Upper lobe of left lung (tissue), 6 donors: ENCODE measurements at places on chromosomes 1 and 21.

DNA sequence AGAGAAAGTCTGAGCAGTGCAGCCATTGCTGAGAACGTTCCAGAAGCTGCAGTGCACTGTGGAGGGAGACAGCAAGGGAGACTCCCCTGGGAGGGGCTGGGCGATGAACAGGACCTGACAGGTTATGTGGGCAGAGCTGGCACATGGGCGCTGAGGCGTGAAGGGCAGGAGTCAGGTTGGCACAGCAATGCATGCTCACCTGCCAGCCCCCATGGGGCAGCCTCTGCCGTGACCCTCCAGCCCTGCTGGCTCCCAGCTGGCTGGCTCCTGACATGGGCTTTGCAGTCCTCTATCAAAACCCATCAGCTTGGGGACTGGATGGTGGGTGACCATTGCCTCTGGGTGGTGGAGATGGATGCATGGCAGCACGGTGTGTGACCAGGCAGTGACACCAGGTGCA, 300.3 kb downstream of the CAMTA1 start:
- no peak for DNase-seq

DNA sequence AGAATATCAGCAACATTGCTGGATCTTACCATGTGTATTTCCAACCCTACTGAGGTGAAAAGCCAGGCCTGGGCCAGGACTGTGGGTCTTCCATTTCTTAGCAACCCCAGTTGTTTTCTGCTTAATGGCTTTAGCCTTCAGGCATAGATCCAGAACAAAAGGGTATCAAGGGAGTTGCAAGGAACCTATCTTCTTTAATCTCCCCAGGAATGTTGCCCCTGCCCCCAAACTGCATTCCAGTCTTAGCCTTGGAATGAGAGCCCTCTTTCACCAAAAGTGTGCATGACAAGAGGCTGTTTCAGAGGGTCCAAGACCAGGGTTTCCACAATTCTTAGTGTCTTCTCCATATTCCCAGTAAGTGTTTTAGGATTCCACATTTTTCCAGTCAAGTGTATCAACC, 87.9 kb upstream of the SOX13 start:
- no peak for DNase-seq

DNA sequence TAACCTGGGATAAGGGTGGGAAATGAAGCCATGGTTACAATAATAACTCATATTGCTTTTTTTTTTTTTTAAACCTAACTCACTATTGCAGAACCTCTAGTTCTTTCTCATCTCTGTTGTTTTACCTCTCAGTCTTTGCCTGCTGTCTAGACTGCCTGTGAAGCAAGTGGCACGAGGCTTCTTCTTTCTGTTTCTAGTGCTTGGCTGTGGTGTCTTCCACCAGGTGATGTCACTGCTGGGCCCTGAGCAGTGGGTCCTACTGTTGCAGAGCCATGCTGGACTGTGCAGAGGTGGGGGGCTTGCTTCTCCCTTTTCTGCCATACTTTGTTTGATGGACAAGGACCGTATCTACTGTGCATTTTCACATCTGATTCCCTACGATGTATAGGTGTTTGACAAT, 51.7 kb downstream of the ZNF326 start:
- DNase-seq: no peak

- no peak for DNase-seq
Observed at GRCh38 chr1:147292012-147292411, 49.5 kb downstream of the CHD1L start.

GRCh38 chr1:84278905-84279304, 22.6 kb upstream of the SAMD13 start:
- DNase-seq: no peak

DNA sequence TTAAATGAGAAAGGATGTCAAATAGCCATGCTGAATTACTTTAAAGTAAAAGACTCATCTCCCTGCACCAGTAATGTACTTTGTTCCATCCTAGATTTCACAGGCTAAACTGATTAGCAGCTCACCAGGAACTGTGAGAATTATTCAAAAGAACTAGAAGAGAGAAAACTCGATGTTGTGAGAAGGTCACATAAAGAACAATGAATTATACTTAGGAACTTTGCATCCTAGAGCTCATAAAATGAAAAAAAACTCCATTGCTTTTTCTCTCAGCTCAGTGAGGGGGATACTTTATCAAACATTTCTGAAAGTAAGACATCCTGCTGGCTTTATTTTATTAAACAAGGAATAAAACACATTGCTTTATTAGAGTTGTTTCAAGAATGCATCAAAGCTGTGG, 278.5 kb downstream of the MRPL39 start:
- no peak for DNase-seq

DNA sequence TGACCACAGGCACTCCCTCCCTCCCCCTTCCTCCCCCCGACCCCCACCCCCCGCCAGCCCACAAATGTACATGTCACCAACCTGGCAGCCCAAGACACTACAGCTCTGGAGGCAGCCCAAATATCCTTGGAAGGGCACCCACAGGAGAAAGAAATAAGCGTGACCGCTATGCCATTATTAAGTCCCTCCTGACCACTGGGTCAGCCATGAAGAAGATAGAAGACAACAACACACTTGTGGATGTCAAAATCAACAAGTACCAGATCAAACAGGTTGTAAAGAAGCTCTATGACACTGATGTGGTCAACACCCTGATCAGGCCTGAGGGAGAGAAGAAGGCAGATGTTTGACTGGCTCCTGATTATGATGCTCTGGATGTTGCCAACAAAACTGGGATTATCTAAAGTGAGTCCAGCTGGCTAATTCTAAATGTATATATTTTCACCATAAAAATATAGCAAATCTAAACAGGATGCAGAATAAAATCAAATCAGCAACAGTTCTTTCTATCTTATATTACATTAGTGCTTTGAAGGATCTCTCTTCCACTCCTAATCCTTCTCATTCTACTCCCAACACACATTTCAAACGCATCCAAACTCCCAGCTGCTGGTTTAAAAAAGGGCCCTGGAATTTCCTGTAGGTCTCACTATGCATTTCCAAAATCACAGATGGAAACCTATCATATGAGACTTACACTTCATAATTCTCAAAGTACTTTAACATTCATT, 77.4 kb upstream of the SLFNL1 start:
- DNase-seq: no peak

- DNase-seq: no peak
Observed at GRCh38 chr1:207978441-207978840, 67.5 kb upstream of the CD34 start.

- DNase-seq: no peak
Observed at GRCh38 chr1:224133741-224134299, 19.9 kb downstream of the FBXO28 start.

- DNase-seq: no peak
Observed at GRCh38 chr1:180623579-180624347, 8.1 kb upstream of the XPR1 start.

DNA sequence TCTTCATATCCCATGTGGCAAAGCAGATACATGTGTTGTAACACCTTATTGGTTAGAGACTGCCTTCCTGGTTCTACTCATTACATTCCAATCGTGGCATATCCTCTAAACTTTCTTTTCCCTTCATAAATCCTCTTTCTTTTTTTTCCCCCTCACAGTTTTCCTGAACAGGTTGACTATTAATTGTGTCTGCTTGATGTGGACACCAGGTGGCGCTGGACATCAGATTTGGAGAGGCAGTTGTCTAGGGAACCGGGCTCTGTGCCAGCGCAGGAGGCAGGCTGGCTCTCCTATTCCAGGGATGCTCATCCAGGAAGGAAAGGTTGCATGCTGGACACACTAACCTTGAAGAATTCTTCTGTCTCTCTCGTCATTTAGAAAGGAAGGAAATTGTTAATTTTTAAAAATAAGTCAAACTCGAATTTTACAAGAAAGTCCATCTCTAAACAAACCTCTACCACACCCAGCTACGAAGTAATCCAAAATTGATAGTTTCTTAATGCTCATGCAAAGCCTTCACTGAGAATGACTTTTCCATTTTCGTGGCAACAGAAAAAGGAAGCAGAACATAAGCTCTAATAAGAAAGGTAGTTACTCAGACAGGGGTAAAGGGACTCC, 59.4 kb upstream of the ASB17 start:
- DNase-seq: peak; percentile 90

- no peak for DNase-seq
Observed at GRCh38 chr21:39221282-39221996, 38.2 kb upstream of the PSMG1 start.

GRCh38 chr1:67589519-67590233, 95.3 kb upstream of the GADD45A start:
- DNase-seq: no peak

- DNase-seq: peak; percentile 42
Observed at GRCh38 chr1:236142253-236143103, at the start of gene GPR137B. TSS of gene GPR137B (plus strand) at chr1:236142539. CDS start at chr1:236142623, 84 bp downstream.

DNA sequence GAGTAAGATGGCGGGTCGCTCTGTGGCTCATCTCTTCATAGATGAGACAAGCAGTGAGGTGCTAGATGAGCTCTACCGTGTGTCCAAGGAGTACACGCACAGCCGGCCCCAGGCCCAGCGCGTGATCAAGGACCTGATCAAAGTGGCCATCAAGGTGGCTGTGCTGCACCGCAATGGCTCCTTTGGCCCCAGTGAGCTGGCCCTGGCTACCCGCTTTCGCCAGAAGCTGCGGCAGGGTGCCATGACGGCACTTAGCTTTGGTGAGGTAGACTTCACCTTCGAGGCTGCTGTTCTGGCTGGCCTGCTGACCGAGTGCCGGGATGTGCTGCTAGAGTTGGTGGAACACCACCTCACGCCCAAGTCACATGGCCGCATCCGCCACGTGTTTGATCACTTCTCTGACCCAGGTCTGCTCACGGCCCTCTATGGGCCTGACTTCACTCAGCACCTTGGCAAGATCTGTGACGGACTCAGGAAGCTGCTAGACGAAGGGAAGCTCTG, 2.4 kb downstream of the TNFAIP8L2 start:
- DNase-seq: no peak

DNA sequence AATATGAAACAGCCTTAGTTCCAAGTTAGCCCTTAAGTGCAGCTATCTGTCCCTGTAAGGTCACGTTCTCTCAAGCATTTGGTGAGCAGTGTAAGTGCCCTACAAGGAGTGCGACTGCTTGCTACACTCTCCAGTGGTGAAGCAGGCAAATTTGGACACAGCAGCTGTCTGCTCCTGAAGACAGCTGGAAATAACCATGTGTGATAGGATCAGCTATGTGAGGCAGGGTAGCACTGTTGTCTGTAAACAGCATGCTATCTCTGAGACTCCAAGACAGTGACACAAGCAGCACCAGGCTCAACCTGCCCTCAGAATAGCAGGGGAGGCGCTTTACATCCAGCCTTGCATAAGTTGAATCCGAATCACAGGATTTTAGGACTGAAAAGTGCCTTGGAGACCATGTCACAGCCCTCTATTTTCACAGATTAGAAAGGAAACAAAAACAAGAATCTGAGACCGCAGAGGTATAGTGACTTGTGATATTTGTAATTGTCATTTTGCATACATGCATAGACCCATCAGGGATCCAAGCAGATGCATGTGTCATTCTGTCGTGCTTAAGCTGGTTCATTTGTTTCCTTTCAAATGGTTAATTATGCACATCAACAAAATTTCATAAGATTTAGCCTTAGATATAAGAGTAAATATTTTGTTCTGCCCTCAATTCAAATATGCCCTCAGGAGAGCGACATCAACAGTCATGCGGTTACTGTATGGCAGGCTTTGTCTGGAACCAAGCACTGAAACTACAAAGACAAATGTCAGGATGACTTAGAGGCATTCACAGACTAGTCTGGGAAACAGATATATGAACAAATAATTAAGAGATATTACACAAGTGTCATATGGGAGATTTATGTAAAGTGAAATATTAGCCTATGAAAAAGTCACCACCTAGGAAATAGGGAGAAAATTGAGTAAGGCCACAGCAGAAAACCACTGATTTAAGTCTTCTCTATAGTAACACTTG, 134.9 kb upstream of the NRIP1 start:
- no peak for DNase-seq

- no peak for DNase-seq
Observed at GRCh38 chr1:46718340-46718726, 581 bp downstream of the EFCAB14 start.

DNA sequence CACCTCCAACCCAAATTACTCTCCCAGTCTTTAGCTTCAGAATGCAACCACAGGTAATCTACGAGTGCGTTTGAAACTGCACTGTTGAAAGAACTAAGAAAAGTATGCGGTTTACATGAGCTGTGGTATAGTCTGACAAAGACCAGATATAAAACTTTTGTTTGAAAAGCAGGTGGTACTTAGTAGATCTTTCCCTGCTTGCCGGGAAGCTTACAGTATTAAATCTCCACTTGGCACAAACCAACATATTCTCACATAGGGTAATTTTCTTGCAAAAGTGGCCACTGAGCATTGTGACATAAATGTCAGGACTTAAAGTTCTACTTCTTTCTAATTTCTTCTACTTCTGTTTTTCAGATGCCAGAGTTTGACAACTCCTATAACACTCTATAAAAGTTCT, 8.4 kb downstream of the RGS2 start:
- DNase-seq: no peak

DNA sequence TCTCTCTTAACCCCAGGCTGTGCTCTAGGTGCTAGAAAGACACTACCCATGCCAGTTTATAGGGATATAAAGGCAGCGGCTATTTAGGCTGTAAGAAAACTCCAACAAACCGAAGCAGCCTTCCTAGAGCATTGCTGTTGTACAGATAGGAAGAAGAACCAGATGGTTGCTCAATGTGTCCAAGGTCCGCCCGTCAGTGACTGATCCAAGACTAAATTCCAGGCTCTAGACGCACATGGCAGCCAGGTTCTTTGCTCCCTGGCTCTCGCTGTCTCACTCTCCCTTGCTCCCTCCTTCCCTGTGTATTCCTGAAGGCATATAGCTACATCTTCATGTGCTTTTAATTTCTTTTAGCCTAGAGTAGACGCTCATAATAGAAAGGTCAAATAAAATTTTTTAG, 303.4 kb downstream of the KIF26B start:
- DNase-seq: no peak

- DNase-seq: no peak
Observed at GRCh38 chr21:28436286-28436932, 556.3 kb downstream of the LTN1 start.

- DNase-seq: peak; percentile 76
Observed at GRCh38 chr1:155909894-155910293, 1.3 kb downstream of the RIT1 start.

DNA sequence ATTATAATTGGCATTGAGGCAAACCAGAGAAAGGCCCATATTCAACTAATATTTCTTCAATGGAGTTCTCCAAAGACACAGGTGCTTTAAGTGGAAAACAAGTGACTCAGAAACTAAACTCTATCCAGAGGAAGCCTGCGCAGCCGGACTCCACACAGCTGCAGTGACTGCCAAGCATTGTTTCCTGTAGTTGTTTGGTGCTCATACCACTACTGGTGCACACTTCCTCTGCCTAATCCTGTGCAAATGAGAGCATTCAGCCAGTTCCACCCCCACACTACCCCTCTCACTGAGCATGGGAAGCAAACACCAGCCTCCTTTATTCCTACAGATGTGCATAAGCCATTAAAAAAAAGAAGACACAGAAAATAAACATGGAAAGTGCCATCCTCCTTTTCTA, 102.9 kb downstream of the VAV3 start:
- no peak for DNase-seq

GRCh38 chr1:16242556-16243214, 5.7 kb upstream of the CPLANE2 start:
- no peak for DNase-seq

DNA sequence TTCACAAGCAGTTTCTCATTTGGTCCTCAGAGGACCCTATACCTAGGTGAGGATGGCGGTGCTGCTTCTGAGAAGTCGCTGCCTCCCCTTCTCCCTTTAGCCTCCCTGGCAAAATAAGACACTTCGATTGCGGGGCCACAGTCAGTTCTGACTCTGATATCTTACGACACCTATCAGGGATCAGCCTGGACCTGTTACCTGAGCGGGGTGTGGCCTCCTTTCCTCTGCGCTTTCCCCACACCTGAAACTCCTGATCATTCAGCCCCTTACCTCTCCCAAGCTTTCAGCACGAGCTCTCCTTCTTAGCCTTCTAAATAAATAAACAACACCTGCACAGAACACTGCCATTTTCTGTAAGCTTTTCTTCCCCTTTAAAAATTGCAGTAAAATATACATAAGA, 24.6 kb upstream of the GPR137B start:
- no peak for DNase-seq
